ENCODE measurements at places on chromosomes 2 and 18.

DNA sequence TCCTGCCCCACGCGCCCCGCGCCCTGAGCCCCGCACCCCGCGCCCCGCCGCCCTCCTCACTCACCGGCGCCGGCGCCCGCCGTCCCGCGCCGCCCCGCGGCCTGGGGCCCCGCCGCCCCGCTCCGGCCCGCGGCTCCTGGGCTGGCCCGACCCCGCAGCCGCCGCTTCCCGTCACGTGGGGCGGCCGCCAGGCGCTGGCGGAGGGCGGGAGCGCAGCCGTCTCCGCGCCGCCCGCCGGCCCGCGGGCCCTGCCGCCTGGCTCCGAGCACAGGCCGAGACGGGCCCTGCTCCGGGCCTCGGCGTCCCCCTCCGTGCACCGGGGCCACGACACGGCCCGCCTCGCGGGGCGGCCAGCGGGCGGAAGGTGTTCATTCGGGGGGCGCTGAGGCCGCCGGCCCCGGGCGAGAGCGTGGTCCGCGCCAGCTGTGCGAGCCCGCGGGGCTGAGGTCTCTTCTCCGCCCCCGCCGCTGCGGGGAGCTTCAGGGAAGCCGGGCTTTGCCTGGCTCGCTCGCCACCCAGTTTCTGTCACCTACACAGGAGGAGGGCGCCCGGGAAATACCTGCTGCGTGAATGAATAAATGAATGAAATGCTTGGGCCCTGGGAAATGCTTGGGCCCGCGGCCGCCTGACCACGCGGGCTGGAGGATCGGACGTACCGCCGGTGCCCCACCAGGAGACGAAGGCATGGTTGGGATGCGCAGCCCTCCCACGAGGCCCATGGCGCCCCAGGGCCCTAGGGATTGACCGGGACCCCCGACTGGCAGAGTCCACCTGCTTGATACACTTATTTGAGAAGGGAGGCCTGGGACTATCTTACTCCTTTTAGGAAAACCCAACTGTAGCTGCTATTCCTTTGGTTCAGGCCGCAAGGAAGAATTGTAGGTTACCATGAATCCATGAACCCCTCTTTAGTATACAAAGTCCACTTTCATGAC, at the start of gene TGFBRAP1:
Gene TGFBRAP1 (minus strand): TSS at position 175 of the 935 bp plus-strand sequence. CDS start 21,434 bp downstream, outside the sequence.
- peak; percentile 72 for DNase-seq

DNA sequence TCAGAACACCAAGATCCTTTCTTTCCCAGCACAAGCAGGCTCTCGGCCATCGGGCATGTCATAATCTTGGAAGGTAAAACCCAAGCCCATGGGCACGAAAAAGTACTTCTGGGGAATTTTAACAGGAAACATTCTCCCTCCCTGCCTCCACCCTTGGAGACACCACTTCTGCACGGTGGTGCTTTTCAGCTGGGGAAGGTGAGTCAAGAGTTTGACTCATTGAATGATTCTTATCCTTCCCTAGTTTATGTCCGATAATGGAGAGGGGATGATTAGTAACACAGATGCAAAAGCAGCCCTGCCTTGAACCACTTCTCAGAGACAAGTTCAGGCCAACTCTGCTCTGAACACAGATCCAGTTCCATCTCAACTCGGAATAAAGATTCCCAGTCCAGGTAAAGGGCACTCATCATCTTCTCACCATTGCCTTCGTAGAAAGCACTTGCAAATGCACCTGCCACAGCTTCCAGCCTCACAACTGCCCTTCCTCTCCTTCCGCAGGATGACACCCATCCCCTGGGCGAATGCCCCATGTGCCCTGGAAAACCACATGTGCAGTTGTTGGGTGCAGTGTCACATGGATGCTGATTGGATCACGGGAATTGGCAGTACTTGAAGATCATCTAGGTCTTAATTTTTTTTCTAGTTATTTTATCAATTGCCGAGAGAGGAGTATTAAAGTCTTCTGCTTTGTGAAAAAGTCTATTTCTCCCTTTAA, 136.2 kb downstream of the PXDN start:
- DNase-seq, result no peak

GRCh38 chr2:227629435-227629834, 12.1 kb downstream of the SCYGR4 start:
- DNase-seq, result no peak

- DNase-seq, result no peak
These were observed 631.0 kb upstream of the NXPH2 start for GRCh38 chr2:139411236-139411635.

All from HEK293T (cell line).